ENCODE measurements at places on chromosomes 5 and 9. TPM values are rescaled to one million over a fixed set of nuclear protein-coding genes. Genes with fewer than 3 reads are reported as not detected.

The TIFAB gene
- not detected for total RNA-seq

The CCDC171 gene
- 0.53 TPM for total RNA-seq

The CCDC112 gene
- total RNA-seq, result 6.5 TPM

The SCGB3A2 gene
- total RNA-seq, result not detected

The KIF4B gene
- total RNA-seq, result 0.06 TPM

The SLC28A3 gene
- total RNA-seq, result not detected

The TXNDC15 gene
- total RNA-seq, result 64.4 TPM

The SLC6A3 gene
- total RNA-seq, result 0.97 TPM

The C9orf57 gene
- not detected for total RNA-seq

The MORN5 gene
- not detected for total RNA-seq

The CYLC2 gene
- not detected for total RNA-seq

The SIT1 gene
- total RNA-seq, result not detected

The POU5F2 gene
- not detected for total RNA-seq

The SLC4A9 gene
- total RNA-seq, result not detected

The DIRAS2 gene
- not detected for total RNA-seq

The PDE6A gene
- 0.24 TPM for total RNA-seq
